Effector CD8-positive, alpha-beta T cell (primary cell): ENCODE measurements at places on chromosomes 4 and X.

DNA sequence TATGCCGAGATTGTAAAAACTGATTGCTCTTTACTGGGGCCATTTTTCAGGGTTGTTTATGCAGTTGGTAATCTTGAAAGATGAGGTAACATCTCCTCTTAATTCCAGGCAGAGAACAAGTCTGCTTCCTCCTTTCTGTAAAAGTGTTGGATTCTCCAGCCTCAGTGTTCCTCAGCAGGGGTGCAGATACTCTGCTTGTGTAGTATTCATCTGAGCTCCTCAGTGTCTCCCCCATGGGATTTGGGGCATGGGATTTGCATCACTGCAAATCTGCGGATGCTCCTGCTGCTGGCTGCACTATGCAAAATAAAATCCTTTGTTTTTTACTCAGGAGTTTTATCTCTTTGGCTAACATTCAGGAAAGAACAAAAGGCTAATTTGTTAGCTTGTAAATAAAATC lies 104.9 kb upstream of the ATP8A1 start:
- no peak for DNase-seq

GRCh38 chr4:186700746-186701145 lies 22.9 kb downstream of the FAT1 start:
- no peak for DNase-seq

GRCh38 chrX:57177070-57177469 lies 39.9 kb upstream of the SPIN2A start:
- no peak for DNase-seq

DNA sequence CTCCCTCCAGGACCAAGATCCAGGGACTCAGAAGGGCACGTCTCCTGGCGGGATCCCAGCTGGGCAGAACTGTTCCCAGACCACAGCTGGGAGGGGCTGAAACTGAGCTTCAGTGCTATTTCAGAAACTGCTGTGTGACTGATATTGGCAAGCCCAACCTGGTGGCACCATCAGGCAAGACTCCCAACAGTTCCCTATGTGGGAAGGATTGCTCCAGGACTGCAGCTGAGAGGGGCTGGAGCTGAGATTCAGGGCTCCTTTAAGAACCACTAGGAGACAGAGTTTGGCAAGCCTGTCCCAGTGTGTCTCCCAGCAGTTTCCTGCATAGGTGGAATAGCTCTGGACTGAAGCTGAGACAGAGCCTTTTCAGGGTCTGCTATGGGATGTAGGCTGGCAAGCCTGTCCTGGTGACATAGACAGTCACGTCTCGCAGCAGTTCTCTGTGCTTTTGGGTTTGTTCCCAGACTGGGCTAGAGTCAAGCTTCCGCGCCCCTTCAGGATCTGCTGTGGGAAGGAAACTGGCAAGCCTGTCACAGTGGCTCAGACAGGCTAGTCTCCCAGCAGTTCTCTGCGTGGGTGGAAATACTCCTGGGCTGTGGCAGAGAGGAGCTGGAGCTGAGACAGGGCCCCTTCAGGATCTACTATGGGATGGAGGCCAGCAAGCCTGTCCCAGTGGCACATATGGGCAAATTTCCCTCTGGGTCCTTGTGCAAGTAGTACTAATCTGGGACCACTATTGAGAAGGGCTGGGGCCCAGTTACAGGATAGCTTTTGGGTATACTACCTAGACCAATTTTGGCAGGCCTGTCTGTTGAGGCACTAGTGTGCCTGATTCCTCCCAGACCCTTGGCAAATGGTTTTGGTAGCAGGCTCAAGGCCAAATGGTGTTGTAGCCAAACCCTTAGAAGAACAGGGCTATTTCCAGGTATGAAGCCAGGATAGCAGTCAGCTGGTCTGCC lies 20.2 kb upstream of the MED14 start:
- no peak for DNase-seq

DNA sequence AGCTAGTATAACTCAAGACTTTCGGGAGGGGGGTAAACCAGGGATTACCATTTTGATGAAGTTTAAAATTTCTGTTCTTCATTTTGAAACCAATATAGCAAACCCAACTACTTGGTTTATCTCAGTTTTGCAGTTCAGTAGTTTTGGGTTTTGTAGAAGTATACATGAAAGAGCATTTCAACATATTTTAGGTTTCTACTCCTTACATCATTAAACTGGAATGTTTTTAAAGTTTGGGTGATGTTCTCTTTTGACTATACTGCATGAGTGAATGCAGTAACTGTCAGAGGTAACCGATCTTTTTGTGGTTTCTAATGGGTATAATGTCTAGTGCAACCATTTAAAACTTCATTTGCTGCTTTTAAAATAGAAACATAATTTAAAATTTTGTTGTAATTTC lies 248.3 kb upstream of the MAD2L1 start:
- DNase-seq: no peak

GRCh38 chrX:119455264-119455663 lies 13.0 kb upstream of the SLC25A5 start:
- DNase-seq: no peak

DNA sequence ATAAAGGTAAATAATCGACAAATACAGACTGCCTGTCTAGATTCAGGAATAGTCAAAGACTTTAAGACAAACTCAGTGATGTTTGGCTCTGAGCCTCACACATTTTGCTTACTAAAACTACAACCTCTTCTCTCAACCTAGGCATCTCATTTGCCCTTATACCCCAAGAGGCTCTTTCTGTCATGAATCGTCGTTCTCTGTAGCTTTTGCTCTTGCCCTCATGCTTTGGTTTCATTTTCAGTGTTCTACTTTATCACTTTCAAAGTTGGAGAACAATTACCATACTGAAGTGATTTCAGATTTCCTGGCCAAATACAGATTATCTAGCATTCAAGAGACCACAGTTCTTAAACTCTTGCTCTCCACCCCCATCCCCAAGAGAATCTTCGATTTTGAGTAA lies 114.1 kb upstream of the RAP2C start:
- DNase-seq: no peak

DNA sequence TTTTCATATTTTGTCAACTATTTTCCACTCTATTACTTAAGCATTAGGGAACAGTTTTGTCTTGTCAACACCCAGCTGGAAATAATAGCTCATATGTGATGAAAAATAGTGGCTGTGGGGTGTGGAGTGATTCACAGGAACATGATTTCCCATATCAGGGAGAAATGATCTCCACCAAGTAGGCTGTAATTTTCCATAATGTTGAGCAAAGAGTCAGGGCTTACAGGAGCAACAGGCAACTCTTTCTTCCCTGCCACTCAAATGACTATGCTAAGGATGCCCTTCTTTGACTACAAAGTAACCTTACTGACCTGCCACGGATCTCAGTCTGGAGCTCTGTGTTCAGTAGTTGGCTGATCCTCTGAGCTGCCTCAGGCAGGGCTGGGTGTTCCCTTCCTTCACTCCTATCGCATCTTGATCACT lies 90.0 kb upstream of the GATB start:
- no peak for DNase-seq

DNA sequence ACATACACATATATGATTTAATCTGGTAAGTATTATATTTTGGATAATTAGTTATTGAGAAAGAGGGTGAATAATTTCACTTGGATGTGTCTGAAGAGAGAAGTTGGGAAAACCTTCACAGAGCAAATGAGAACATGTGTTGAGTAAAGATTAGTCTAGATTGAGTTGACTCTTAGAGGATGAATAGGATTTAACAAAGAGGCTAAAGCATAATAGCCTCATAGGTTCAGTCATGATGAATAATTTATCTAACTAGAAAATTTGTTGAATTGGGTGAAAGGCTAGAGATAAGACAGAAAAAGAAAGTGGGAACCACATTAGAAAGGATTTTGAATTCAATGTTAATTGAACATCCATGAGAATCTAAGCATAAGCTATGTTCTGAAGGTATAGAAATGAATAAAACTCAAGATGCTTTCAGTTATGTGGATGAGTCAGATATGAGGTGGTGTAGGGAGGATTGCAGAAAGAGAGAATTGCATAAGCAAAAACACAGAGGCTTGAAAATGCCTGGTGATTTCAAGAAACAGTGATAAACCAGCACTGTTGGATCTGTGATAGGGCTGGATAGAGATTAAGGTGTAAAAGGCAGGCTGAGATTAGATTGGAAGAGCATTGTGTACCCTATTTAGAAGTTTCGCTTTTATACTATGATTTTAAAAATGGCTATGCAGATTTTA lies 207.6 kb upstream of the NR3C2 start:
- no peak for DNase-seq

DNA sequence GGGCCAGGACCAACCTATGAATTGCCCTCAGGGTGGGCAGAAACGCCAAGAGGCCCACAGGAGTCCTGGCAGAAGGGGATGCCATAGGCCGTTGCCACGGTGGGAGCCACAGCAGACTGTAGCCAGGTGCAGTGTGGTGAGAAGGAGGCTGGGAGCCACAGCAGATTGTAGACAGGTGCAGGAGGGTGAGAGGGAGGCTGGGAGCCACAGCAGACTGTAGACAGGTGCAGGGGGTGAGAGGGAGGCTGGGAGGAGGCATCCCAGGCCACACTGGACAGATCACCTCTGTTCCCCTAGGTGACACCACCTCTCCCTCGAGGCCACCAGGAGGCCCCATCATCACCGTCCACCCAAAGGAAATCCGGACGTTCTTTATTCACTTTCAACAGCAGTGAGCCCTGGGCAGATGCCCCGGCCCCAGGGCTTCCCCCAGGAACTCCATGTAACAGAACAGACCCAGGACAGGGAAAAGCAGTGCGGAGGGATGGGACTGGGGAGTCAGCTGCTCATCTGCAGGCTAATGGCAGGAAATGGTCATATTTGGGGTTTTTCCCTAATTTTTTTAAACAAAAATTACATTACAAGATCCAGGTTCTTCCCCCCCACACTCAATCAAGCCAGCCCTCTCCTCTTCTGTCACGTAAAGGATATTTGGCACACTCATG lies 19.5 kb upstream of the MRFAP1 start:
- no peak for DNase-seq

DNA sequence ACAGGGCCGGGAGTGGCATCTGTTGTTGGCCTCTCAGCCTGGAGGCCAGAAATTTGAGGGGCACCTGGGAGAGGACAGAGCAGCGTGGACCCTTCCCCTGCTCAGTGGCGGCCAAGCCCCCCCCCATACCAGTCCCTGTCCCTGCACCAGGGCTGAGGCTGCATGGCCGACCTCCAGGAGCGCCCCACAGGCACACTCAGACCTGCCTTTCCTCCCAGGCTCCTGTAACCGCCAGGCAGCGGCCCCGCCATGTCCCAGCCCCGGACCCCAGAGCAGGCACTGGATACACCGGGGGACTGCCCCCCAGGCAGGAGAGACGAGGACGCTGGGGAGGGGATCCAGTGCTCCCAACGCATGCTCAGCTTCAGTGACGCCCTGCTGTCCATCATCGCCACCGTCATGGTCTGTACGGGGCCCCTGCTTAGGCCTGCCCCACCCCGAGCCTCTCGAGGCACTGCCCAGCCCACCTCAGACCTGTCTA lies 15.3 kb downstream of the TMEM175 start:
- no peak for DNase-seq
